ENCODE measurements at places on chromosomes 5 and 9.

DNA sequence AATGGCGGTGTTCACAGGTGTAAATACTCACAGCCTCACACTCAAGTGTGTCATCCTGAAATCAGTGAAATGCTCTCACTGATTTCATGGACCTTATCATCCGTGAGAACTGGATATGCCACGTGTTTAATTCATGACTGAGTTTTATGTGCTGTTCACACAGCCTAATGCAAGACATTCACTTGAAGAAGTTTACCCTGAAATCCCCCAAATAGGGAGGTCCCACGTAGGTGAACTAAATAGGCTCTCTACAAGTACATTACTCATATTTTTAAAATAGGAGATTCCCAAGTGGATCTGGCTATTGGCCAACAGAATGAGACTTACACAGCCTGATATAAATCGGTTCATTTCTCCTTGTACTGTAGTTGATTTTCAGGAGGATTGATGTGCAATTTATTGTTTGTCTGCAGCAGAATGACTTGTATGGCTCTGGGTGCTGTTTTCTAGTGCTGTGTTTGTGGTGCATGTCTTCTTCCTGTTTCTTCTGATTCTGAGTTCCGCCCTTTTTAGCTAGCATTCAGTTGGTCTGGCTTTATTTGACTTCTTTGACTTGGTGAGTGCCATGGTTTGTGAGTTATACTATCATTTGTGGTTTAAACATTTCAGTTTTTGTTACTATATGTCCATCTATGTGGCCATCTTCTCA lies 25.1 kb downstream of the TRIO start:
- no peak for DNase-seq

DNA sequence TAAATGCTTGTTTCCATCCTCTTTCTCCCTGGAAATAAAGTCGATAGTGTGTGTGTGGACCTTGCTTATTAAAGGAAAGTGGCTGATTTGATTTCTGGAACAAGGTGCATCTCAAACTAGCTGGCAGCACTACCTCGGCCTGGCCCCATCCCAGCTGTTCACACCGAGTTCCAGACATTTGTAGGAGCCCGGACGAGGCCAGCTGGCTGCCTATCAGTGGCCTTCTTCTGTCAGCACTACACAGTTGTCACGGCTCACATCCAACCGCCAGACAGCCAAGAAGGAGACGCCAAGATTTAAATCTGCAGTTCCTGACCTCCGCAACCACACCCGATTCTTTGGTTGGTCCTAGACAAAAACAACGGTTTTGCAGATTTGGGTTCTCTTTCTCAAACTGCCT lies 63.6 kb downstream of the PALM2AKAP2 start:
- no peak for DNase-seq

GRCh38 chr5:123937230-123937629 lies 425.3 kb downstream of the CSNK1G3 start:
- DNase-seq, result no peak

- no peak for DNase-seq
Measured at GRCh38 chr5:168312606-168313295, 21.3 kb downstream of the WWC1 start.

DNA sequence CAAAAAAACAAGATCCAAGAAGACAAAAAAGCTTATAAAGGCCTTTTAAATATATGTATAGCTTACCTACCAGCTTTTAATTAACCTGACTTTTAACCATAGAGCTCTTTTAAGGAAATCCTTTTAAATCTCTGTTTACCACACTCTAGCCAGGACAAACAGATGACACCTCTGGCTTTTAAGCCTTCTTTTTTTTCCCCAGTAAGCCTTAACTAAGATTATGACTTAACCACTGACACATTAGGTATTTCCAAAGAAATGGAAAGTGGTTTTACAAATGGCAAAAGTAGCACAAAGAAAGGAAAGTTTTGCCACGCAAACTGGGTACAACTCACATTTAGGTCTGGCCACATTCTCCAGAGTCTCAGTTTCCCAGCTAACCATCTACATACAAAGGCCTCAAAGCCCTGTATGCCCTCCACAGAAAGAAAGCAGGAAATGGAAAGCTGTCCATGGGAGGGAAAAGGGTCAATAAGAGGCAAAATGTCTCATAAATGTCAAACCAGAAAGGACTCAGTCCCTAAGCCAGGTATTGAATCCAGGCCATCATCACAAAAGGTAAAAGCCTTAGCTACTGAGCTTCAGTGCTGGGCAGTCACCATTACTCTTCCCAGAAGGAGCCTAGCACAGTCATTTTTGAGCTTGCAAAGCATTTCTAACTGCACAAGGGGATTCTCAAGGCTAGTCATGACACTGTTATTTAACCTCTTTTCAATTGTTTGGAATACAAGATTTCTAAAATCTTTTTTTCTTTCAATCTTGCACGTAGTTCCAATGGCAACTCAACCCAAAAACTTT lies 19.7 kb downstream of the TMEM161B start:
- DNase-seq, result no peak

DNA sequence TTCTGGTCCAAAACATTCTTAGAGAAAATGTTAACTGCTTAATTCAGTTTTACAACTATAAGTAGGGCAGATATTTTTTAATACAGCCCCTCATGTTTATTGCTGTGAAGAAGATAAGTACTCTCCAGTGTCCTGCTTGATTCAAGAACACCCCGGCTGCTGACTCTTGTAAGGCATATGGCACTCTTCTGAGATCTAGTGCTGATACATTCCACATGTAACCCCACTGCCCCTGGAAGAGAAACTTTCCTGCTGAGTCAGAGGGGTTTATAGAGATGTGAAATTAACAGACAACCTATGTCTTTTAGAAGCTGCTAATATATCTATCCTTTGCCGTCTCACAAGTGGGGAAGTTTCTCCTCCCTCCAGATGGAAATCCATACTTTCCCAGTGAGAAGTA lies 1.0 kb upstream of the MINAR2 start:
- no peak for DNase-seq
